ENCODE measurements at places on chromosomes 13 and 19.

DNA sequence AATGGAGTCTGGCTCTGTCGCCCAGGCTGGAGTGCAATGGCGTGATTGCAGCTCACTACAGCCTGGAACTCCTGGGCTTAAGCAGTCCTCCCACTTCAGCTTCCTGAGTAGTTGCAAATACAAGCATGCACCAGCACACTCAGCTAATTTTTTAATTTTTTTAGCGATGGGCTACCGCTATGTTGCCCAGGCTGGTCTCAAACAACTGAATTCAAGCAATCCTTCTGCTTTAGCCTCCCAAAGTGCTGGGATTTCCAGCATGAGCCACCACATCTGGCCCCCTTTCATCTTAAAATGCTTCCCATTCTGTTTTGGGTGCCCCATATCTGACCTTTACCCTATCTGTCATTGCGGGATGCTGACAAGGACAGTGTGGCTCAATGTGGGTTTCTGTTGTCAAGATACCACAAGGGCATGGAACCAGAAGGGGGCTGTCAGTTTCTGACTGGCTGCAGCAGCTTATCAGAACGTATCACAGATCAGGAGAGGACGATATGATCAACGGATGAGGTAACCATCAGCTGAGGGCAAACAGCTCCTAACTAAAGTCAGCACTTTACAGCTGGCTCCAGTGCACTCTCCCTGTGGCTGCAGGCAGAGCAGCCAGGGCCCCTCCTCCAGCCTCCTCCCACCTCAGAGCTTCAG, 32.4 kb downstream of the GPR42 start:
- DNase-seq, result no peak

GRCh38 chr13:51240178-51240577, 18.0 kb downstream of the FAM124A start:
- DNase-seq, result no peak

DNA sequence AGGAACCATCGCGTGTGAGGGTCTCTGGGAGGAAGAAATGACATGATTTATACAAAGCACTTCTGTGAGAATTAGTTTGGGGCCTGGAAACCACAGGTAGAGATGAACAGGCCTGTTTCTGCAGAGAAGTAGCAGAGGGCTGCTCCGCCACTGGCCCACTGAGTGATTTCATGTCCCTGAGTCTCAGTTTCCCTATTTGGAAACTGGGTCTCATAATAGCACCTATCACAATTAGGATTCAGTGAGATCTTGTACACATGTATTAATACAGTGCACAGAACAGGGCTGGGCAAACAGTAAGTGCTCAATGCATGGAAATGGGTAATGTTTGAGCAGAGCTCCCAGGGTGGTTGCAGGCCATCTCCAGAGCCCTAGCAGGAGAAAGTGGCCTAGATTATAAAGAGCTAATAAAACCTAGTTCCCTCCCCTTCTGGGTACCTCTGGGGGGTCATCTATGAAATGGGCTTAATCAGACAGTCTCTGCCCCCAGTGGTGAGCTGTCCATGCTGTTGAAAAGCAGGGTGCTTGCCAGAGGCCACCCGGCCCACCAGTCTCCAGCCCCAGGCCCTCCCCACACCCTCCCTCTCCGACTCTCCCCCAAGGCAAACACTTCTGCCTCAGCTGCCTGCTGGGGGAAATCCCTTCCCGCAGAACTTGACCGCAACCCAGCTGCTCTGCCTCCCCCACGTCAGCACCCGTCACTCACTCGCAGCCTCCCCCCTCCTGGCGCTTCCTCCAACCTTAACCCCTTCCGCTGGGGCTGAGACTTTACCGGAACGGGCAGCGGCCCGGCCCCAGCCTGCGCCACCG, 4.5 kb downstream of the BCL3 start:
- peak; percentile 86 for DNase-seq

DNA sequence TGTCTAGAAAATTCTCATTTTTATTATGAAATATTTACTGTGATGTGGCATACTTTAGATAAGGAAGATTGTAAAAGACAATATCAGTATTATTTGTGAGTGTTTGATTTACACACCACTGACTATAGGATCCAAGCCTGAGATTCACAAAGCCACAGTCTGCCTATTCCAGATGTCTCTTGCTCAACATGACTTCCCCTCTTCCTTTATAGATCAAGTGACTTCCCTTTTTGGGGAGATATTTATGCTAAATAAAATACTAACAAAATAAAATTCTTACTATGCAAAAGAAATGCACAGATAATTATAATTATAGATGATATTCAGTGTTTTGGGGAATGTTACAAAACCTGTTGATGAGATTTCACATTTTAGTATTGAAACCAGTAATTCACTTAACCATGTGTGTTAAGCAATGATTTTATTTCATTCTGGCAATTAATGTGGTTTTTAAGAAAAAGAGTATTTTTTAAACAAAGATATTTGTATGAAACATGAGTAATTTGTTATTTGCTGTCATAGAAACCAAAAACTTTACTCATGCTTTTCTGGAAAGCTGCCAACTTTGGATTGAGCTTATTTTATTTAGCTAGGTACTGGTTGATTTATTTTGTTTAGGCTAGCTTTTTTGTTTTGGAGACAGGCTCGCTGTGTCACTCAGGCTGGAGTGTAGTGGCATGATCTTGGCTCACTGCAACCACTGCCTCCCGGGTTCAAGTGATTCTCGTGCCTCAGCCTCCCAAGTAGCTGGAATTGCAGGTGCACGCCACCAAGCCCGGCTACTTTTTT, 13.7 kb upstream of the GPR183 start:
- no peak for DNase-seq

DNA sequence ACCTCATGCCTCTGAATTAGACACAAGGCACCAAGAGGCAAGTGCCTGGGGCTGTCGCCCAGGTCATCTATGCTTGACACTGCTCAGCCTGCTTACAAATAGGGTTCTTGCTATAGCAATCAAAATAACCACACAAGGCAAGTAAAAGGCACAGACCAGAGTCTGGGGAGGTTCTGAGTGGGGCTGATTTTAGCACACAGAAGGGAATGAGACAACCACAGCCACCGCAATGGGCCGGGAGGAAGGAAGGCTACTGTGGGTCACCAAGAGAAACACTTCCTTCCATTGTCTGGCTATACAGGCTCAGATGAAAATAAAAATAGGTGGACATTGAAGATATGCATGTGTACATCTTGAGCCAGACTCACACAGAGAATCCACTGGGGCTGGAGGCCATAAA, 159.1 kb downstream of the DLEU7 start:
- DNase-seq, result no peak

DNA sequence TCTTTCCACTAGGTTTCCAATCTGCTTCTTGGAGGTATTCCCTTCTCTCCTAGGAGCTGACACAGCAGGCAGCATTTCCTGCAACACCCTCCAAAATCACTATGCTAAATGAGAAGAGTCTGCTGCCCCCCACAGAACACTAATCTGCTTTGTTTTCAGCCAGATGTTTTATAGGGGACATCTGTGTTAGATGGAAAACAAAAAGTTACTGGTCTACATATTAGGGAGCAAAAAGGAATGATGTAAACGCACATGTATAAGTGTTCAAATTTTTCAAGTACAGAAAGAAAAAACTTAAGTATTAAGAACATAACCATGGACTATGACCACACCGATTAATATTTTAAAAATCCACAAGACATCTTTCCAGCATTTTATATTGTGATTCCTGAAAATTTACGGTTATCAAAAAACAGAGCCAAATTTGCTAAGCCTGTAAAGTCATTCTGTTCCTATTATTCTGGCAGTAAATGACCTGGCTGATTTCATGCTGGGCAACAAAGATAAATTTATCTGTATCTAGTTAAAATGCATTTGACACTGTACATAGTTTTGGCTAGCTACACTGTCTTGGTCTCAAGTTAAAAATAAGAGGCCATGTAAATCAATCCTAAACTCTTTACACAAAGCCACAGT, 63.3 kb downstream of the DCLK1 start:
- DNase-seq, result no peak
